ENCODE measurements at places on chromosomes 2 and 18. TPM values are rescaled to one million over a fixed set of nuclear protein-coding genes. Genes with fewer than 3 reads are reported as not detected.

Gene RESP18
- not detected for polyA plus RNA-seq

Gene CYP27A1
- 44.8 TPM for polyA plus RNA-seq

Gene NPPC
- 1.8 TPM for polyA plus RNA-seq

Gene SERPINB4
- not detected for polyA plus RNA-seq

Gene ADD2
- 0.90 TPM for polyA plus RNA-seq

Gene CNNM4
- polyA plus RNA-seq, result 11.3 TPM

Gene CNNM3
- 25.8 TPM for polyA plus RNA-seq
